ENCODE measurements at places on chromosomes 3 and 15.

- no peak for DNase-seq
- no peak overlapping the region for H3K27ac ChIP-seq
- no peak overlapping the region for H3K4me3 ChIP-seq
- no peaks in the 10 kb centered on the region for H3K36me3 ChIP-seq
Measured at GRCh38 chr3:189262746-189263145, 91.0 kb downstream of the TPRG1 start.

- no peaks in the 10 kb centered on the region for H3K27me3 ChIP-seq
- no peak overlapping the region for H3K4me3 ChIP-seq
- peak; percentile 13 for DNase-seq
- H3K4me1 ChIP-seq: no peaks in the 10 kb centered on the region
- no peaks in the 10 kb centered on the region for H3K36me3 ChIP-seq
Measured at GRCh38 chr3:122942937-122943827, 84.4 kb downstream of the SEMA5B start.

GRCh38 chr3:11566916-11567315 lies 76.8 kb downstream of the VGLL4 start:
- no peaks in the 10 kb centered on the region for H3K36me3 ChIP-seq
- no peak overlapping the region for H3K4me3 ChIP-seq

- H3K27me3 ChIP-seq: no peaks in the 10 kb centered on the region
- DNase-seq: no peak
- H3K36me3 ChIP-seq: peaks cover under 1% of the 10 kb centered on the region
- peaks cover 11% of the 10 kb centered on the region for H3K4me1 ChIP-seq
Measured at GRCh38 chr3:40452562-40452875, 4.6 kb upstream of the RPL14 start.

DNA sequence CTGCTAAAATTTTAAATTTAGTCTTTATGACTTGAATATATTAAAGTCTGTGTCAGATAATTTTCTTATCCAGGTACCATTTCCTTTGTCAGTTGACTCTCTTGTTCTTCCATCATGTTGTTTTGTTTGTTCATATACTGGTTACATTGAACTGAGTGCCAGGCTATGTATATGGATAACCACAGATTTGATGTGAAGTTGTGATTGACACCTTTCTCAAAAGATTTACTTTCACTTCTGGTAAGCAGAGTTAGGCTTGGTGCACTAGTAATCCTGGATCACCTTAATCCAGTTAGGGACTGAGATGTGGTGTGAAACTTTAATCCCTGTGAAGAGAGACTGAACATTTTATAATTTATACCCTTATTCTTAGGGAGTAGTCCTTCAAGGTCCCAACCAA lies 99.4 kb downstream of the ADAM10 start:
- no peaks in the 10 kb centered on the region for H3K36me3 ChIP-seq
- no peaks in the 10 kb centered on the region for H3K4me1 ChIP-seq
- no peak for DNase-seq
- H3K4me3 ChIP-seq: no peak overlapping the region
- no peak overlapping the region for H3K27ac ChIP-seq

DNA sequence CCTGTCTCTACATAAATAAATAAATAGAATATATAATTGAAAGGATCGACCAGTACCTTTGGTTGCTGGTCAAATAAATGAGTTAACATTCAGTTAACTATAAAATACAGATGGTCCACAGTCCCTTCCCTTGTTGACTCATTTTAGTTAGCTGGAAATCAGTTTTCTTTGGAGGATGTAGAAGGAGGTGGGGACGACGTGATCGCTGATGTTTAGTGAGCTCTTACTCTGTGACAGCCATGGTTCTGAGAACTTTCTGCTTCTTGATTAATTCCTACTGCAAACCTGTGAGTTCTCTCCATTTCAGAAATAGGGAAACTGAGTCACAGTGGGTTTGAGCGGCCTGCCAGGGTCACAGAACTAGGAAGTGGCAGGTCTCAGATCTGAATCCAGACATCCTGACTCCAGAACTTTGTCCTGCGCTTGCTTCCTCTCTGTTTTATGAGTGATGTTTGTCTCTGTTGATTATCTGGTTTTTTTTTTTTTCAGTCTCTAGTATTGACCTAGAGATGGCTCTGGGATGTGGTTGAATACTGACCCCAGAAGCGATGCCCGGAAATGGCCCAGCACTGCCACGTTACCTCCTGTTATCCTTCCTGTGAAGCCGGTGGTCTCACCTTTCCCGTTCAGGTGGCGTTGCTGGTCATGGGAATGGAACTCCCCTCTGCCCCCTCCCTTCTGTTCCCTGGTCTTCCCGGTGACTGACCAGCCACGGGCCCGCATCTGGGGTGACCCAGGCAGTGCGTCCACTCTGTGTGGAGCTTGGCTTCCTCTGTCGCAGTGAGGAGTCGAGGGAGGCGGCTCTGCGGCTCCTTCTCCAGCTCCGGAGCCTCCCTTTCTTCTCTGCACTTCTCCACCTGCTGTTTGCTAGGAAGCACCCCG lies 18.2 kb downstream of the SYNM start:
- H3K27me3 ChIP-seq: no peaks in the 10 kb centered on the region
- peak overlapping the region; percentile 32 for H3K4me3 ChIP-seq
- no peak for DNase-seq
- H3K4me1 ChIP-seq: peaks cover 38% of the 10 kb centered on the region
- H3K36me3 ChIP-seq: peaks cover 3% of the 10 kb centered on the region
- H3K27ac ChIP-seq: peak overlapping the region; percentile 92

DNA sequence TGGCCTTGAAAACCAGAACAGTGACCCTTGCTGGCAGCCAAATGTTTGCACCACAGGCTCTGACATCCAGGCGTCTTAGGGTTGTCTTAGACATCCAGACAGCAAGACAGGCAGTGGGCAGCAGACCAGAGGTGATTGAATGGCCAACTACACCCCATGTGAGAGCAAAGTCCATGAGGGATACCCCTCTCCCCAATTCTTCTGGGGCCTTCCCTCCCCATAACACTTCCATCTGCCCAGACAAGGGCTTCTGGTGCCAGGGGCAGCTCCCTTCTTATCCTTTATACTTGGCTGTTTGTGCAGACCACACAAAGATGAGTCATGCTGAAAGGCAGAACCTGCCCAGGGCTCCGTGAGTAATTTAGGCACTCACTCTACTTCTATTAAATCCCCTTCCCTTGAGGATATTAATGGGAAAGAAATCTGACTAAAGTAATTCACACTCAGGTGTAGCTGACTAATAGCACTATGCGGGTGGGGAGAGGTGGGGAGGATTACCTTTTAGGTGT lies 257.9 kb downstream of the UACA start:
- H3K4me1 ChIP-seq: peaks cover 85% of the 10 kb centered on the region
- DNase-seq: peak; percentile 75
- H3K27ac ChIP-seq: peak overlapping the region; percentile 92
- H3K27me3 ChIP-seq: no peaks in the 10 kb centered on the region
- H3K4me3 ChIP-seq: no peak overlapping the region

DNA sequence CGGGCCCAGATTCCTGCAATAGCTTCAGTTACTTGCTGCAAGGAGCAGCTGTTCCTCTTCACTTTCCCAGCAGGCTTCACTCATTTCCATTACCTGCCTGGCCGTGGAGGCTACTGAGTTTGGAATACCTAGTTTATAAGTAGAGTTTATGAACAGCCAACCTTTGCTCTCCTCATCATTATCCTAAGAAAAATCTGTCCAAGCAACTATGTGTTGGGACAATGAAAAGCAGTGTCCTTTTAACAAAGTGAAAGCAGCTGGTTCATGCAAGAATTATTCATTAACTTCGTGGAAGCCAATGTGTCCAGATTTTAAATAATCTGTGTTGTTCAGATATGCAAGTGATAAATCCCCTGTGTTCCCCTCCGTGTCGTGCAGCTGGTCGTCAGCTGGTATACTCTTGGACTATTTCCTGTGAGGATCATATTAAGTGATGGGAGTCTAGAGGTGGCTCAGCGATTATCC lies 39.3 kb upstream of the SSR3 start:
- no peaks in the 10 kb centered on the region for H3K4me1 ChIP-seq
- no peak overlapping the region for H3K27ac ChIP-seq
- no peak for DNase-seq
- H3K27me3 ChIP-seq: no peaks in the 10 kb centered on the region

- no peaks in the 10 kb centered on the region for H3K4me1 ChIP-seq
- no peak overlapping the region for H3K4me3 ChIP-seq
- DNase-seq: no peak
- H3K27me3 ChIP-seq: no peaks in the 10 kb centered on the region
Measured at GRCh38 chr3:16388850-16389441, 123.9 kb downstream of the OXNAD1 start.

DNA sequence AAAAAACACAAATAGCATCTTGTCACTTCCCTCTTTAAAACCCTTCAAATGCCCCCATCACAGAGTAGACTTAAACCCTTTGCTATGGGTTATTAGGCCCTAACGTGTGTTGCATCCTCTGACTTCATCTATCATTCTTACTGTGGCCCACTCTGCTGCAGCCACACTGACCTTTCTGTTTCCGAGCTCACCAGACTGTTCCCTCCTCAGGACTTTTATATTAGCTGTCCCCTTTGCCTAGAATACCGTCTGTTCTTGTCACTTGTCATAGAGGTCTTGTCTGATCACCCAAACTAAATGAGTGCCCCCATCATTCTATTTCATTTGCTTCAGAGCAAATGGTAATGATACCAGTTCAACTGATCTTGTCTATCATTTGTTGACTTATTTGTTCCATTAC lies 877 bp upstream of the FEM1B start:
- peaks cover 6% of the 10 kb centered on the region for H3K36me3 ChIP-seq
- peak overlapping the region; percentile 98 for H3K4me3 ChIP-seq
- peak overlapping the region; percentile 99 for H3K27ac ChIP-seq
- peaks cover 33% of the 10 kb centered on the region for H3K4me1 ChIP-seq
- no peaks in the 10 kb centered on the region for H3K27me3 ChIP-seq
- DNase-seq: no peak

DNA sequence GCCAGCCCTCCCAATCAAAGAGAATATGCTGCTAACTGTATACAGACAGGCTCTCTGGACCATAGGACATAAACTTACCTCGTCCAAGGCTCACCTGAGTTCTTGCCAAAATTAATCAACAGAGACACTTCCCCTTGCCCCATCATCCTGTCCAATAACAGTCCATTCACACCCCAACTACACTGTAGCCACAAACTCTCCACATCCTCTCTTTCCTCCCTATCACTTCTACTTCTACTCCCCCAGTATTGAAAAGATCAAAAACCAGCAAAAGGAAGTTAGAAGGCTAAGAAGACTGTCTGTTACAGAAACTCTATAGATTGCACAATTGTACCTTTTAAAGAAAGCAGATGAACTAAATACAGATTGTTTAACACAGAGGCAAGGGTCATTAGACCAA lies 133.5 kb upstream of the STT3B start:
- no peaks in the 10 kb centered on the region for H3K4me1 ChIP-seq
- no peaks in the 10 kb centered on the region for H3K36me3 ChIP-seq
- no peak overlapping the region for H3K4me3 ChIP-seq
- no peak overlapping the region for H3K27ac ChIP-seq

- H3K4me3 ChIP-seq: no peak overlapping the region
- no peak for DNase-seq
- H3K27ac ChIP-seq: no peak overlapping the region
- no peaks in the 10 kb centered on the region for H3K36me3 ChIP-seq
- H3K27me3 ChIP-seq: no peaks in the 10 kb centered on the region
Measured at GRCh38 chr3:13623101-13623654, 74.3 kb downstream of the FBLN2 start.

DNA sequence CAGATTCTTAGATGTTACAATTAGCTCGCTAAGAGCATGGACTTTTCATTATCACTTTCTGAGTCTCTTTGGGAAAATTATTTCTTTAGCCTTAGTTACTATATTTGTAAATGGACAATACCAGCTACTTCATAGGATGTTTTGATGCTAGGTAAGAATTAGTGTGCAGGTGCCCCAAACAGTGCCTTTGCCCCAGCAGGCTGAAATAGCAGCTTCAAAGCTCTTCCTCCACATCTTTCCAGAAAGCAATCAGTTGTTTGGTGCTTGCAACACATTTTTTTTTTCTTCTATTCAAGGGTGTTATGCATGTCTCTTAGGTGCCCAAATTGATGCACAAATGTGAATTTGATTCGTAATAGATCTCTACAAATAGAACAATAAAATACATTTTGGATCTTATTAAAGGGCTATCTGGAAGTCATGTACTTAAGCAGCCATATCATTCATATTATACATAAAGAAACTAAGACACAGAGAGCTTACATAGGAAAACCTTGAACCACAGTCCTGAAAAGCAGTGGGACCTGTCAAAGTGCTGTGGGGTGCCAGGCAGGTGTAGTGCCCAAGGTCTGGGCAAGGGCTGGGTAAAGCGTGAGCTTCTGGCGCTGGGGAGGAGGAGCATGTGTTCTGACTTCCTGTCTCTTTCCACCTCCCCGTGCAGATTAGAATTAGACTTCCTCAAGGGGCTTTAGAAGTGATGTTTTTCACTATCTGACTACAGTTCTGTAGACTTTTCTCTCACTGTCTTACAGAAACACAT lies 62.9 kb downstream of the FNDC3B start:
- no peak overlapping the region for H3K4me3 ChIP-seq
- H3K4me1 ChIP-seq: peaks cover 92% of the 10 kb centered on the region
- peak overlapping the region; percentile 48 for H3K27ac ChIP-seq
- H3K36me3 ChIP-seq: no peaks in the 10 kb centered on the region
- no peaks in the 10 kb centered on the region for H3K27me3 ChIP-seq

DNA sequence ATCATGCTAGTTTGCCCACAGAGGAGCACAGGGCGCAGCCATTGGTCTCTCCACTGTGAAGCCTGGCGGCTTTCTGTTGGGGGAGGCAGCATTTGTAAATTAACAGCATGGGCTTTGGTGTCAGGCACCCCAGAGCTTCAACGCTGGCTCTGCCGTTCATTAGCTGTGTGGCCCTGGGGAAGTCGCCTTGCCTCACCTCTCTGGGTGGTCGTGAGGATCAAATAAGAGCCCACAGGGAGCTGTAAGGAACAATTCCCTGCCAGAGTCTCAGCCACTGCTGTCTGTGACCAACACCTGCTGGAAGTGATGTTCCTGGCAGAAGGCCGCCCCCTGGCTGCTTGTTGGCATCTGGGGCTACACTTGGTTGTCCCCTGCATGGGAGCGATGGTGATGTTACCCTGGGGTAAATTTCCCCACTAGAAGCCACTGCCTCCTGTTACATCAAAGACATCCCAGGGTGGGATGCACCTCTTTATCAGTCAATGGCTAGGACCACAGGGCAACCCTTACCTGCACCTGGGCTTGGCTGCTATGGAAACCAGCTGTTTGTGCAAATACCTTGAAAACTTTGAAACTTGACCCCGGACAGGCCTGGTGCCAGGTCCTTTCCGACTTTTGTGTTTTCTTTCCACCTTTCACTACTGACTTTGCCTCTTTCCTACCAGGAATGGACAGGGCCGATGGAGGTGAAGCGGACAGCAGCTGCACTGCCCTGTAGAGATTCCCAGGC lies 36.9 kb downstream of the DNASE1L3 start:
- no peak overlapping the region for H3K4me3 ChIP-seq
- peak overlapping the region; percentile 29 for H3K27ac ChIP-seq
- no peaks in the 10 kb centered on the region for H3K27me3 ChIP-seq
- DNase-seq: no peak

- H3K4me1 ChIP-seq: peaks cover 16% of the 10 kb centered on the region
- no peak overlapping the region for H3K27ac ChIP-seq
- no peaks in the 10 kb centered on the region for H3K27me3 ChIP-seq
- no peaks in the 10 kb centered on the region for H3K36me3 ChIP-seq
- no peak overlapping the region for H3K4me3 ChIP-seq
Measured at GRCh38 chr3:57805266-57805665, 49.2 kb downstream of the SLMAP start.
